ENCODE measurements at places on chromosomes 1 and 21. TPM values are rescaled to one million over a fixed set of nuclear protein-coding genes. Genes with fewer than 3 reads are reported as not detected.

Gene USH2A
- 0.33 TPM for total RNA-seq

Gene PDIK1L
- total RNA-seq: 5.6 TPM

Gene ADPRS
- total RNA-seq: 16.2 TPM

Gene MTARC2
- 19.5 TPM for total RNA-seq

Gene PKLR
- not detected for total RNA-seq

Gene ETV3L
- total RNA-seq: not detected

Gene RIMS3
- 0.66 TPM for total RNA-seq

Gene OR6K3
- total RNA-seq: not detected

Gene KLHL21
- total RNA-seq: 60.0 TPM

Gene DMRTA2
- not detected for total RNA-seq

Gene GPR52
- 3.9 TPM for total RNA-seq

Gene HAO2
- total RNA-seq: not detected

Gene CASQ1
- not detected for total RNA-seq

Gene RHD
- not detected for total RNA-seq

Gene LRRC38
- not detected for total RNA-seq

Gene NCAM2
- 0.26 TPM for total RNA-seq

Gene CENPL
- 0.99 TPM for total RNA-seq

Gene ATP1A4
- total RNA-seq: not detected

Gene CDCA8
- total RNA-seq: not detected

Gene OPRD1
- 0.66 TPM for total RNA-seq

Gene C1orf141
- total RNA-seq: not detected

Gene MCM3AP
- total RNA-seq: 52.7 TPM

Gene RHBDL2
- total RNA-seq: not detected

Gene CD101
- 0.26 TPM for total RNA-seq

Gene BSND
- not detected for total RNA-seq

Gene ASCL5
- total RNA-seq: 1.0 TPM

Gene IGFN1
- 23.1 TPM for total RNA-seq

Gene ITGB3BP
- 6.7 TPM for total RNA-seq

Gene PLPPR5
- under 0.01 TPM for total RNA-seq

Gene DNALI1
- 16.5 TPM for total RNA-seq

Gene AMY2A
- 4,537 TPM for total RNA-seq

Gene CCDC28B
- 2.9 TPM for total RNA-seq

Gene CD58
- total RNA-seq: 15.0 TPM

Gene OR2T8
- total RNA-seq: not detected

Gene DVL1
- 58.1 TPM for total RNA-seq

Gene SERPINC1
- not detected for total RNA-seq

Gene GPR37L1
- total RNA-seq: not detected

Gene OR2T33
- not detected for total RNA-seq

Gene TEX38
- not detected for total RNA-seq

Gene TEKT2
- total RNA-seq: 1.3 TPM

Gene OR14I1
- not detected for total RNA-seq

Gene S100B
- 33.9 TPM for total RNA-seq
